ENCODE measurements at places on chromosomes 3 and 15.

- no peak for DNase-seq
These were observed 8.9 kb upstream of the SEMA6D start for GRCh38 chr15:47708161-47708980.

DNA sequence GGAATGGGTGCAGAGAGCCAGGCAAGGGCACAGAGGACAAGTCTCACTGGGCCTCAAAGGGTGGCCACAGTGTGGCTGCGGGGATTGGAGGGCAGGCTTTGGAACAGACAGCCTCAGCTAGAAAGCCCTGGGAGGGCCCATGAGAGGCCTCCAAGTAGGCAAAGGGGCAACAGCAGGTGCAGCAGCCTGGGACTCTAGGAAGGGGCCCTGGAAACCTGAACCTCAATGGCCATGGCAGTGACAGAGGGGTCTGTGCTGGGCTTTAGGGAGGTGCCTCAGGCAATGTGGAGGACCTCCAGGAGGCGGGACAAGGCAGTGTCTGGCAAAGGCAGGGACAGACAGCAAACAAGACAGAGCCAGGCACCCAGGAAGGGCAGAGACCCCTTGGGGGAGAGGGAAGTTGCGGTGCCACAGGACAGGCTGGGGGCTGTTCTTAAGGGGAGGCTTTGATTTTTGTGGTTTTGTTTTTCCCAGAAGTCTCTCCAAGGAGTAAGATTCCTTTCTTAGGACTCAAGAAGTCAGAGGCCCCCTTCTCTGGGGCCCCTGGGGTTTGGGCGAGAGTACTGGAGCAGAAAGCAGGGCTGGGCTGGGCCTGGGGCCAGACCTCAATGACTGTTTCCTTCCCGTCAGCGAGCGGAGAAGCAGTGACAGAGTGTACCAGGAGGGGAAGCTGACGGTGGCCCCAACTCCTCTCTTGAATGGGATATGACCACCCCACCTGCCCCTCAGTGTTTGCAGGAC, 9.7 kb downstream of the STOML1 start:
- DNase-seq: no peak

DNA sequence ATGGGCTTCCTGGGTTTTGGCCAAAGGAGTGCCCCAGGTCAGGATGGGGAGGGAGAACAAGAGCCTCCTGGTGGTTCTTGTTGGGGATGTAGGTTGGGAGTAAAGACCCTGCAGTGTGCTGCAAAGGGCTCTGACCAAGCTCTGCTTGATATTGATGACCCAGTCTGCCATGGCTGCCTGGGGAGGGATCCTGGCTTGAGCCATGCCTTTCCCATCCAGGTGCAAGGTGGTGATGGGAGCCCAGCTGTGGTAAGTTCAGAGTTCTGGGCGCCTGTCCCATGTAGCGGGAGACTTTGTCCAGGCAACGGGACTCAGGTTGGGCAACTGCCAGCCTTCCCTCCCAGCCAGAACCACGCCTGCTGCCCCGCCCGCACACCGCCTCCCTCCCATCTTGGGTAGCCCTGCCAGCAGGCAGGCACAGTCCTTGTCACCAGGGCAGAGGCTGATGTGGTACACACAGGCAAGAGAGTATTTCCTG, 2.6 kb downstream of the GNAI2 start:
- DNase-seq: no peak

DNA sequence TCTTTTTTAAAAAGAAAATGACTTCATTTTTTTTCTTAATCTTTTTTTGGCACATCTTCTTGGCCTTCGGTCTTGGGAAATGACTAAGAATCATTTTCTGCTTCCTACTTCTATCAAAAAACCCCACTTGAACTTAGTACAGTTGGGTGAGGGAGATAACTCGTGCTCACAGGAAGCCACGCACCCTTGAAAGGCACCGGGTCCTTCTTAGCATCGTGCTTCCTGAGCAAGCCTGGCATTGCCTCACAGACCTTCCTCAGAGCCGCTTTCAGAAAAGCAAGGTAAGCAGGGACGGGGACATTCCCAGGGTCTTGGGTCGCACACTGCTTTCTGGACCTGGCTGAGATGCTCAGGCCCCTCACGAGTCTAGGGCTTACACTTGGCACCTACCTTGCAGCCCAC, at the start of gene CCR4:
CCR4 (plus strand) TSS at position 235 of the 402 bp plus-strand sequence. CDS start 1,779 bp downstream, outside the sequence.
- DNase-seq: peak; percentile 16

DNA sequence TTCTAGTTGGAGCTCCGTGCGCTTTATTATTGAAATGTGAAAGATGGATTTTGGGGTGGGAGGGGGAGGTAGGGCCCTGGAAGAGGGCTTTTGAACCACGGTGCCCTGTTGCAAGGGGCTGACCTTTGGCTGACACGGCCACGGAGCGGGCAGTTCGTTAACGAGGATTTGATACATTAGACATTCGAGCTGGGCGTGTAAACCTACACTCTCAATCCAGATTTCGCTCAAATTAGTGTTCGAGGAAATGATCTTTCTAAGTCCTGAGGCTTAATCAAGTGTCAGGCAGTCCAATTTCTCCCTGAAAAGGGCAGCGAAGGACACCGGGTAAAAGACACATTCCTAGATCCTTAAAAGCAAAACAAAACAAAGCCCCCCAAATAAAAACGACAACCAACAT, 13.0 kb downstream of the ZIC1 start:
- no peak for DNase-seq

DNA sequence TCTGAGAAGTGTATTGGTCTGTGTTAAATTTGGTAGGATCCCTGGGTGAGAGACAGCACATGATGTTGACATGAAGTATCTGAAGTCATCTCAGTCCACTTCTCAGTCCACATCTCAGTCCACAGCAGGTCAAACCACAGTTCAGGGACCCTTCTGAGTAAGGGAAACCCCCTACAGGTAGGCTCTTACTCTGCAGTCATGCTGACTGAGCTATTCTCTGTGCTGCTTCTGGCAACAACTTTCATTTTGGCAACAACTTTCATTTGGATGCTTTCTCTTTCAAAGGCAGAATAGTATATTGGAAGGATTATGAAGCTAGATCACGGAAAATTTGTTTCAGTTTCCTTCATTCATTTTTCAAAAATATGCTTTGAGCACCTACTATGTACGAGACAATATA, 178.2 kb upstream of the GOLIM4 start:
- DNase-seq: no peak

GRCh38 chr3:50652709-50653108, 22.0 kb upstream of the DOCK3 start:
- peak; percentile 29 for DNase-seq
